Lung (tissue), 17 donors: ENCODE measurements at places on chromosomes 2 and 18.

- no peak for DNase-seq
These were observed 132.1 kb downstream of the SH3RF3 start for GRCh38 chr2:109260886-109261700.

- peak; percentile 96 for DNase-seq
These were observed 99.6 kb downstream of the PRPF40A start for GRCh38 chr2:152617456-152618192.

GRCh38 chr18:57890266-57890665, 87.2 kb upstream of the ATP8B1 start:
- no peak for DNase-seq

- DNase-seq, result no peak
These were observed 70.7 kb downstream of the TANK start for GRCh38 chr2:161230959-161231358.

DNA sequence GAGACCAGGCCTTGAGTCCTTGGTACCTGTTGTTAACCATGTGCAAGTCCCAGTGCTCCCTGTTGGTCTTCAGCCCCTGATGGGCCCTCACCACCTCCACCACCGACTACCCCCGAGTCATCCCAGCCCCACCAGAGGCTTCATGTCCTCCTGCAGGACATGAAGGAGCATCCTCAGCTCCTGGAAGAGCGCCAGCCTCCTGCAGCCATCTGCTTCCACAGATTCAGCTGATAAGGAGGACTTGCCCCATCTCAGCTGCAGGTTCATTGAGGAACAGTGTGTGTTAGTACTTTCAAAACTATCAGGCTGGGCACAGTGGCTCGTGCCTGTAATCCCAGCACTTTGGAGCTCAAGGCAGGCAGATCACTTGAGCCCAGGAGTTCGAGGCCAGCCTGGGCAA, 151.9 kb downstream of the ATP9B start:
- DNase-seq, result no peak

DNA sequence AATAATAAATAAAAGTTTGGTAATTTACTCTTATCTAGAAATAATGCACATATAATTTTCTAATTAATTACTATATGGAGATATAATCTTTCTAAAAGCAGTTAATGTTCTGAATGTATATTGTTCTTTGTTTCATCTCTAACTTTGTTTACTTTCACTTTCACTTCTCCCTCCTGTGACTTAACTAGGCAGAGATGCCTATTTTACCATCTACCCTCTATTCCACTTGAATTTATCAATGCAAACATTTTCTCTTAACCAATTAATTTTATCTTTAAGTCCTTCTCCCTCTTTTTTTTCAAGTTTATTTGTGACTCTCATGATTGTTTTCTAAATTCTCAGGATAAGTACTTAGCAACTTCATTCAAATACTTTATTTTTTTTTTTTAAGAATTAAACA, 55.1 kb upstream of the IL1RL1 start:
- DNase-seq, result no peak

DNA sequence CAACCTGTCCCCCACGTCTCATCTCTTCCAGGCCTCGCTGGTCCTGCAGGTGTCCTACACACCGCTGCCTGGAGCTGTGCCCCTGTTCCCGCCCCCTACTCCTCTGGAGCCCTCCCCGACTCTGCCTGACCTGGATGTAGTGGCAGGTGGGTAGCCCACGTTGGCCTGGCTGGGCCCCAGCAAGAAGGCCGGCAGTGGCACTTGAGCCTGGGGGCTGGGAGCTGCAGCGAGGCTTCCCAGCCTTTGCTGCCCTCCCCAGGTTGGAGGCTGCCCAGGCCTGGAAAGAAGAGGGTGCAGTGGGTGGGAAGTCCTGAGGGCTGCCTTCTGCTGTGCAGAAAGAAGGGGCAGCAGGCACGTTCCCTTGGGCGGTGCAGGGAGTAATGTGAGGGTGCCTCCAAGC, 58.4 kb downstream of the DYSF start:
- no peak for DNase-seq

DNA sequence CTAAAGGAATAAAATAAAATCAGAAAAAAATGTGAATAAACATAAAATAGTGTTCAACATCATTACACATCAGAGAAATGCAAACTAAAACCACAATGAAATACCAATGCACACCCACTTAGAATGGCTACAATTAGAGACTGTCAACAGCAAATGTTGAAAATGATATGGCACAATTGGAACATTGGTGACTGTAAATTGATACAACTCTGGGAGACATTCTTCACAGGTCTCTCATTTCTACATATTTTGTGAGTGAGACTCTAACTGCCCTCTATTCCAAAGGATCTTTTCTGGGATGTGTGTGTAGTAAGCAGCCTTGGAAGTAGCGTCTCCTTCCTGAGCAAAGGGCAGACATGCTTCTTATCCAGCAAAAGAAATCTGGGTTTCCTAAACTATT, 323.0 kb downstream of the FBXO15 start:
- no peak for DNase-seq

DNA sequence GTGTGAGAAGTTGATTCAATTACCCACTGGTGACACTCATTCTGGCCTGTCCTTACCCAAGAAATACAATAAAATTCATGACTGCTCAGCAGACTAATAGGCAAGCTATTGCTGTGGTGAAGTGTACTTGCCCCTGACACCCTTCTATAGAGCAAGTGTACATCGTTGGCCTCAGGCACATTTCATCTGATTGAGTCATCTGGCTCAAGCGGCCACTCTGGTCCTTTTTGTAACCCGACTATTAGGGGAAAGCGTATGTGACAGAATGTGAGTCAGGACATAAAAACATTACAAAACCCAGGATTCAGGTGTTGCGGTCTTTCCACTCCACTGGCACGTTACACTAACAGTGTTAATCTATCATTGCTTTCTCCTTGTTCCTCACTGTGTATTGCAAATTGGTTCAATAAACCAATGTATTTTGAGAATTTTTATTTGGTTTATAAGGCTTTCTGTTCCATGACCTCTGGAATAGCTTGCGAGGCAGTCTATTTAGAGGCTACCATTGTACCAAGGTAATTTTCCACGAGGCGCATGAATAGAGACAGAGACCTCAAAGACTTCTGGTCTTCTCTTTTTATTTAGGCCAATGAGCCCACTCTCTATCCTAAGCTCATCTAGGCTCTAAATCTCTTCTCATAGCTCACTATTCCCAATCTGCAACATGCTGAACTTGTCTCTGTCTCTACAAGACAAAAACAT, 10.2 kb upstream of the TTC32 start:
- DNase-seq, result no peak

GRCh38 chr2:239664216-239664810, 263.5 kb upstream of the HDAC4 start:
- no peak for DNase-seq

DNA sequence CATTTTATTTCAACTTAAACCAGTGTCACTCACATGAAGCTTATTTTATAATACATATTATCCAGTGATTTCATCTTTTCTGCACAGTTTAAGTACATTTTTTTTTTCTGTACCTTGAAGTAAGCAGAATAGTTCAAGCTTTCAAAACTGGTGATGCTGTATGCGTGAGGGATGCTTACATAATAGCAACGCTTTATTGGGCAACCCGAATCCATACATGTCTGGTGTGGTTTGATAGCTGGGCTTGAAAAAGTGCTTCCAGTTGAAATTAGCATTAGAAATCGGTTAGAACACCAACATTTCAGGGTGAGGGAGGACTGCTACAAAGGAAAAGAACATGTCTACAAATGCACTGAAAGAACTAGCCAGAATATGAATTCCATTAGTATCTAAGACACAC, 117.4 kb downstream of the MBP start:
- DNase-seq, result peak; percentile 35

DNA sequence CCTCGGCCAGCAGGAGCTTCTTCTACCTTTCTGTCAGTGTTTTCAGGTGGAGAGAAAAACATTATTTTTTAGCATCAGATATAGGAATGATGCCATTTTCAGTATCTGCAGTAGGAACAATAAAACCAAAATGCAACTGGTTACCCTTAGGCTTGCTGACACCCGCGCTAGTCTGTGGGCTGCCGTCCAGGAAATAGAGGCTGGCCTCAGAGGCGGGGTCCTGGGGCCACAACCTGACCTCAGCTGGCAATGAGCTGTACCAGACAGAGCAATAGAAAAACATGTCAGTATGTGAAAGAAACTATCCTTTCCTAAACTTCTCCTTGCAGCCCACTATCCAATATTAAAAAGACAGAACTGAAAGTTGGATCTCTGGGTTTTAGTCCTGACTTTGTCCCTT, 4.6 kb upstream of the ST6GAL2 start:
- DNase-seq, result no peak

DNA sequence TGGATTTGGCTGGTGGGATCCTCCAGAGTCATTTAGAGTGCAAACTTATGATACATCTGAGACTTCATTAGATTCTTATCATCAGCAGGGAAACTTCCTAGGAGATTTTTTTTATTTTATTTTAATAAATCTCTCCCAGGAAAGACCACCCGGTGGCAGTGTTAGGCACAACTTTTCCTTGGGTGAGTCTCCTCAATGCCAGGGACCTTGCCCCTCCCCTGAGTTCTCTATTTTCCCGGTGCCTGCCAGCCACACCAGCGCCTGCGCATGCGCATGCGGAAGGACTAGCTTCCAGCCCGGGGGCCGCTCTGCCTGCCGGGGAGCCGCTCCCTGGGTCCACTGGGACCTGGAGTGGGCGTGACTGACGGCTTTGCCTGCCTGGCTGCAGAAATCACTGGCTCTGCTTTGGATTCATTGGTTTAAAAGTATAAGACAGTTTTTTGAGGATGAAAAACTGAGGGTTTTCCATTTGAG, 86.6 kb downstream of the TMEM182 start:
- DNase-seq, result peak; percentile 89

- DNase-seq, result no peak
These were observed 818.1 kb downstream of the SLC4A3 start for GRCh38 chr2:220445429-220446105.

DNA sequence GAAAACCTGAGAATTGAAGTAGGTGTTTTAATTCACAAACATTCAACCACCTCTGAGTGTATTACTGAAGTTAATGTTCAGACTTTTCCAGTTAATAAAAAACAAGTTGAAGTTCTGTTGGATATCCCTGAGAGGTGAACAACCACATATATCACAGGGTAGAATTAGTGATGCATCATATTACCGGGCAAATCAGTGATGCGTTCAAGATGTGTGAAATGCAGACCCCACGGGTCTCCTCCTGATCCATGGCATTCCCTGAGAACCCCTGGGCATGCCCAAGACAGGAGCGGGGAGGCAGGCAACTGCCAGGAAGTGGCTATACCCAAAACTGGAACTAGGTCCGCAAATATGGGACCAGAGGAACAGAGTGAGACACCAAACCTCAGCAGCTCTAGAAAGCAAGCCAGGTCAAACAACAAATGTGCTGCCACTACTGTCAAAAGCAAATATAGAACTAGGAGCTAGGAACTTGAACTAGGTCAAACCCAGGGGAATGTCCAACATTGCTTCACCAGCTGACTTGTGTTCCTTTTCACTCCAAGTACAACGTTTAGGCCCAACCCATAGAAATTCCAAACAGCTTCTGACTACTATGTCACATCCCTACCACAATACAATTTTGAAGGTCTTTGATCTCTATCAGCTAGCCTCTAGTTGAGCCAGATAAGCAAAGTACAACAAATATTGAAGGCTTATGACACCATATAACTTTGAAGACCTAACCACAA, 20.2 kb downstream of the PSTPIP2 start:
- peak; percentile 80 for DNase-seq

DNA sequence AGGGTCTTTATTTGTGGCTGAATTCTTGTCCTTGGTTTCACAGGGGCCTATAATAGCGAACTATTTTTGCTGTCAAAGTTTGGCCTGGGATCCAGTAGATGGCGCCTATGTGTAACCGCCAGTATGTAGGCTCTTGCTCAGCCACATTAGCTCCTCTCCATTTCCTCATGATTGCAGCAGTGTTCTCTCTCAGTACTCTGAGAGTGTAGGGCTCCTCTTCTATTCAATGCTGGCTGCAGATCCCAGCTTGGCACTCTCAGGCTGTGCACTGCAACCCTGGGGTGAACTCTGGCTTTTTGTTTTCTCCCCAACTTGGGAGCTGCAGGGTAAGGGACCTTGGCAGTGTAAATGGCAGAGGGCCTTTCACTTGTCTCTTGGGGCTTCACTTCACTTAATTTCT, 344.6 kb upstream of the CHAC2 start:
- DNase-seq, result peak; percentile 5
